ENCODE measurements at places on chromosomes 4 and X.

DNA sequence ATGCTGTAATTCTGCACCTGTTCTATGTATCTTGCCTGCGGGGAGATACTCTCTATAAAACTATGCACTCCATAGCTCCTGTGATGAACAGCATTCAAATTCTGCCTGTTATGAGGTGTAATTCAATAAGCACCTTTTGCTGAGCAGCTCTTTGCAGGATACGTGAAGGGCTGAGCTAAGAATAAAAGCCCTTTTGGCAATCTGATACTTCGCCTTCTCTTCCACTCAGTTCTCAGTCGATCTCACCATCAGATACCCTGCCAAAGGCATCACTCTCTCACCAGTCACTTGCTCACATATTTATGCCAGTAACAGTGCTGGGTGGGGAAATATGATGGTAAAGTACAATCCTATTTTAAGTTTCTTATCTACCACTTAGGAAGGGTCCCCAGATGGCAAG is 67.2 kb downstream of the RPS3A start:
- no peak for DNase-seq

GRCh38 chr4:83212041-83212851 is 72.4 kb downstream of the COQ2 start:
- no peak for DNase-seq

DNA sequence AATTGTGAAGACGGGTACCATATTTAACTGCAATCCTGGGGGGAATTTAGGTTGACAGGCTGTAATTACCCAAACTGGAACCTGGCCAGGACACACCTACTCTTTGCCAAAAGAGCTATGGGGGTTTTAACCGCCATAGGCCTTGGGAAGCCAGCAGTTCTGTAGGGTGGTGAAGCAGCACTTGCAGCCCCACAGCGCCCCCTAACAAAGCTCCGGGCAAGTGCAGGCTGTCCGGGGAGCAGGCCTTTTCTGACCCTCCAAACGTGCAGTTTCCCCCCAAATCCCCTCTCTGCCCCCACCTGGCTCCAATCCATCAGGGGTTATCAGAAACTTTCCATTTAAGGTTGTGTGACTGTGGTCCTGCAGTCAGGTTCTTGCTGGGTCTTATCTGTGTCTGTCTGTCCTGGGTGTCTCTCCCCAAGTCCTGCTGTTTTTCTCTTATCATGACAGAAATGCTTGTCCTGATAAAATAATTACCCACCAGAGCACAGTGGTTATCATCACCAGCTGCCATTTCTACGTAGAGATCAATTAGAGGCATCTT is 350.9 kb downstream of the MID1IP1 start:
- DNase-seq = peak; percentile 61

DNA sequence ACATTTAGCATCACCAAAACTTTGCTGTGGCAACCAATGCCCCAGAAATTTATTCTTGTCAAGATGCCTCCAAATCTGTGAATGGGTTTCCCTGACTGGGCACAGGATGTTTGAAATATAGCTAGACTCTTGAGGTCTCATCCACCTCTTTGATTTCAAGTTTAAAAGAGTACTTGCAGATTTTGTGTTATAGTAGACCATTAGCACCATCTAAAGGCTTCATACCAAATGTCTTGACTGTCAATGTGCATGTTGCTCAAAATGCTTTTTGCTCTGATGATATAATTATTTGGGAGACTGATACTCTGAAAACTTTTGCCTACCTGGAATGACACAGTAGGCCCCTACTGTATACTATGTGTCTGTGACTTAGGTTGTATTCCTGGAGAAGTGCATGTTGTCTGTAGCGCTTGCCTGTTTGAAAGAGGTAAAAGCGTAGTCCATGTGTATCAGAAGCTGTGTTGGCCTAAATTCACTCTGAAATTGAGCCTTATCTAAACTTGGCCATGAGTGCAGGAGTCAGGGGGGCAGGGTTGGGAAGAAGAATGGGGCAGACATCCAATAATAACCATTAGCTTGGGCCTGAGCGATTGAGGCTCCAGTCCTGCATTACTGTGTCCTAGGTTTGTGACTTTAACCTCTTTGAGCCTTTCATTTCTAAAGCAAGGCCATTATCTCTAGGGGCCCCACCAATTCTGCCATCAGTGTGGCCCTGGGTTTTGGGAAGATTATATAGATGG is 33.8 kb downstream of the NDP start:
- no peak for DNase-seq

GRCh38 chr4:18815779-18816173 is 794.2 kb upstream of the LCORL start:
- DNase-seq = peak; percentile 46
